Foreskin melanocyte (primary cell): ENCODE measurements at places on chromosomes 6 and 20.

DNA sequence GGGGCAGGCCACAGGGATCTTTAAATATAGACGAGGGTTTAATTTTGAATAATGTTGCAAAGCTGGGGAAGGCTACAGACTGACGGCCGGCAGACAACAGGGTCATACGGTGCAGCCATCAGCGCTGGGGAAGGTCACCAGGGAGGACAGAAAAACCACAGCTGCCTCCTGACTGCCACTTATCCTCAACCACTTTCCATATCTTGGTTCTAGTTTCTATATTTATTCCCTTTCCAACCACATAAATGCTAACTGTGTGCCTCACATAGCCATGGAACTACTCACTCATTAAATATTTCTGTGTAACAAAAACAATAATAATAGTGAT lies 85.7 kb upstream of the AGPAT4 start:
- no peak for DNase-seq

DNA sequence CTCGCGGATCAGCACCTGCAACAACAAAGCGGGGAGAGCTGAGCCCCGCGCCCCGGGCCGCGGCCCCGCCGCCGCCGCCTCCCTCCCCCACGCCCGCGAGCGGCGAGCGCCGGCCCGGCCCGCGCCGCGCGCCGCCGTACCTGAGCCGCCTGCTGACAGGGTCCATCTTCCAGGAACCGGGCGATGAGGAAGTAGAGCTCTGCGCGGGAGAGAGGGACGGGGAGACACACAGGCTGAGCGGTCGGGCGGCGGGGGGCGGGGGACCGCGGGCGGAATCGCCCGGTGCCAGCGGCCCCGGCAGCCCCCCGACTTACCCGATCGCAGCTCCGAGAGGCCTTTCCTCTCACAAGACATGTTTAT lies 359 bp downstream of the PHIP start:
- no peak for DNase-seq

- no peak for DNase-seq
These were observed 238.7 kb upstream of the SOX4 start for GRCh38 chr6:21354805-21355238.

- no peak for DNase-seq
These were observed 95.5 kb downstream of the ALDH8A1 start for GRCh38 chr6:134854366-134854765.

DNA sequence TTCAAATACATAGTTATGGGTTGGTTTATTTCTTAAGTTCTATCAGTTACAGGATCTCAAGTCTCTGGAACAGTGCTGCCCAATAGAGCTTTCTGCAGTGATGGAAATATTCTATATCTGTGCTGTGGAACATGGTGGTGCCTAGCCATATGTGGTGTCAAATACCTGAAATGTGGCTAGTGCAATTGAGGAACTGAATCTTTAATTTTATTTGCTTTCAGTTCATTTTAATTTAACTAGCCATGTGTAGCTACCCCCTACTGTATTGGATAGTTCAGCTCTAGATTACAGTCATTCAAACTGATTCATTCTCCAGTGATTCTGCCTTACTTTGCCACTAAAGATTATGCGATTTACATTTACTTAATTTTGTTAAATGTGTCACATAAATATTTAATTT lies 503.2 kb downstream of the CDKAL1 start:
- no peak for DNase-seq

DNA sequence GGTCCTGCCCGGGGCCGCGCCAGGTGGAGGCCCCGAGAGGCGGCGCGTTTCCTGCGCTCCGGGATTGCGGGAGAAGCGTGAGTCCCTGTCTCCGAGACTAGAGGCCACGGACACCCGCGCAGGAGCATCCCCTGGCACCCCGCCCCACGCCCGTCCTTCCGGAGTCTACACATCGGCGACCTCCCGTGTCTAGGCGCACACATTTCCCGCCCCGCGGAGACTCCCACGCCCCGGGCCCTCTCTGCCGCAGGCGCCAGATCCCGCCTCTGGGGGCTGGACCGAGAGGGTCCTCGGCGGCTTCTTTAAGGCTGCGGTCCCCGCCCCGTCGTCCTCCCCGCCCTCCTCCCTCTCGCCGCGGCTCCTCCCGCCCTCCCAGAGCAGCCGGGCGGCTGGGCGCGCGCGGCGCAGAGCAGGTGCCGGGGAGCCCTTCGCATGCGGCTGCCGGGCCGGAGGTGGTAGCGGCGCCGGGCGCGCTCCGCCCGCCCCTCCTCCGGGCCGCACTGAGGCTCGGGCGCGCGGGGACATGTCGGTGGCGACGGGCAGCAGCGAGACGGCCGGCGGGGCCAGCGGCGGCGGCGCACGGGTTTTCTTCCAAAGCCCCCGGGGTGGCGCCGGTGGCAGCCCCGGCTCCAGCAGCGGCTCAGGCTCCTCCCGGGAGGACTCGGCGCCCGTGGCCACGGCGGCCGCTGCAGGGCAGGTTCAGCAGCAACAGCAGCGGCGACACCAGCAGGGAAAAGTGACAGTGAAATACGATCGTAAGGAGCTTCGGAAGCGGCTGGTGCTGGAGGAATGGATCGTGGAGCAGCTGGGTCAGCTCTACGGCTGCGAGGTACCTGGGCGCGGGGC lies at the start of gene PPP1R14C:
PPP1R14C (plus strand) TSS at position 375 of the 846 bp plus-strand sequence; CDS start at position 524, 149 bp downstream.
- no peak for DNase-seq

DNA sequence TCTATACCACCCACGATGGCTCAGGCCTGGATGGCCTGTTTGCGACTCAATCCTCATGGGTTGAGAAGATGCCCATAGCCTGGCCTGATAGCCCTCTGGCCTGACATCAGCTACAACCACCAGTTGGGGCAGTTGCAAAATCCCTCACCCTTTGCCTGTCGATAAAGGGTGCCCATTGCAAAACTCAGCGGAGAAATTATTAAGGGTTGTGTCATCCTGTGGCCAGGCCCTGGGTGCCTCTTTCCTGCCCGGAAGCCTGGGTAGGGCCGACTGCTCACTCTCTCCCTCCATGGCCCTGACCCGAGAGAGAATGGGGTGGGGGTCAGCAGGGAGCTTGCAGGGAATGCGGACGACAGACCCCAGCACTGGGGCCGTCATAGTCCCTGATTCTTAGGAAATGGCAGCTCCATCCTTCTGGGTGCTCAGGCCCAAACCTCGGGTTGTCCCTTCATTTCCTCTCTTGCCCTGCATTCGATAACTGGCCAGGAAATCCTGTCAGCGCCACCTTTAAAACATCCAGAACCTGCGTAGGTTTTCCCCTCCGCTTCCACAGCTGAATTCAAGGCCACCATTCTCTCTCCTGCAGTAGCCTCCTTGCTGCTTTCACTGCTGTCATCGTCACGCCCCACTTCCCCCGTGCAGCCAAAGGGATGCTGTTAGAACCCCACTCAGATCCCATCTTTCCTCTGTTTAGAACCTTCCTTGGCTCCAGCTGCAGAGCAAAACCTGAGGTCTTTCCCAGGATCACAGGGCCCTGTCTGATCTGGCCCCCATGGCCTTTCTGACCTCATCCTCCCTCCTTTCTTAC lies 31.1 kb downstream of the CEBPB start:
- no peak for DNase-seq

DNA sequence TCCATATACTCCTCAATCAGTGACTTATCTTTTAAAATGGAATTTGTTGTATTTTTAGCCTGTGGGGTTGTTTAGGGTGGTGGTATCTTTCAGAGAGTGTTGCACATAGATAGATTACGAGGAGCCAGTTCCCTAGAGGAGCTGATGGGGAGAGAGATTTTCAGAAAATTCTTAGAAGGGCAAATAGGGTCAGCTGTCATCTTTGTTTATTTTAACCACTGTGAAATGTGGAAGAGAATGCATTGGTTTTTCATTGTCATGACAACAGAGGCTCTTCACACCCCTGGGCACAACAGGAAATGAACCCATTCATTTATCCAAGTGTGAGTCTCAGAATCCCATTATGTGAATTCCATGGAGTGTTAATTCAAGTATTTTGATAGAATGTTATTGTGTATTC lies 188.4 kb downstream of the JARID2 start:
- DNase-seq = peak; percentile 88

- DNase-seq = no peak
These were observed 239.3 kb upstream of the SULF2 start for GRCh38 chr20:48024539-48024938.

DNA sequence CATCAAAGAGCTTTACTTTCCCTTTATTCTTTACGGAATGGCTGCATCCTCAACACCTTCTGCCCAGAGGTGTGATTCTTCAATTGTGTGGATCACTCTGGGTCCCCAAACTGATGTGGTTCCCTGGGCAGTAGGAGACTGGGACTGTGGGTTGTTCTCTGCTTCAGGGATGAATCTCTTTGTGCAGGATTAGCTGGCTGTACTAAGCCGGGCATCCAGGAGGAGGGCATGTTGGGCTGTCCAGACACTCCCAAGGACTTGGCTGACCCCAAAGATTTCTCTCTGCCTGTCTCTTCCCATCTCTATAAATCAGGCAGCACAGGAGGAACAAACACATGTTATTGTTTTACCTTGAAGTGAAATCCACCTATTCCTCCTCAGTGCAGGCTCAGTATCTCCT lies 15.3 kb downstream of the FARS2 start:
- DNase-seq = no peak

DNA sequence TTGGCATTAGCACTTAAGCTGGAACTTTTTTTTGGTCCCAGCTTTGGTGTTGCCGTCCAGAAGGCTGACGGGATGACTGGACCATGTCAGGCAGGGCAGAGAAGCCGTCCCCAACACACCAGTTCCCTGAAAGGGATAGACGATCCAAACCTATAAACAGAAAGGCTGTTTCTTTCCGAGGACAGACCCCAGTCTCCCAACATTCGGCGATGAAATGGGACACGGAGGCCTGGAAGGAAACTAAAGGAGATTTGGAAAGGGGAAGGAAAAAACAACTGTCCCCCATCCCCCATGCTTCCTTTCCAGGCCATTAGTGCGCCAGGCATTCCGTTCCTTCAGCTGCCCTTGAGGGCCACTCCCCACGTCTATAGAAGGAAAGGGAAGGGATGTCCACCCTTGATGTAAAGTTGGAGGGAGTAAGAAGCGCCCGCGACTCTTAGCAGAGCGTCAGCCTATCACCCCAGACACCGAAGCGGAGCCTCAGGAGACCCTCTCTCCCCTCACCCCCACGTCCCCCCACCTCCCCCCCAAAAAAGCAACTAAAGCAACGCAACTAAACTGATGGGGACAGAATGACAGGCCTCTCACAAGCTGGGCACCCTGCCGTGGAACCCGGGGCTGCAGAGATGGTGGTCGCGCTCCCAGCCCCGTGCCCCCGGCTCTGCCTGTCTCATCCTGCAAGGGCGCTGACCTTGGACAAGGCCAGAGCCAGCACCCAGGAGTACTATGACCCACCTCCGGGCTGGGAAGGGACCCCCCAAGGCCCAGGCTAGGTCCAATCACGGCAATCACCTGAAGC lies 638 bp downstream of the BLCAP start:
- peak; percentile 30 for DNase-seq

DNA sequence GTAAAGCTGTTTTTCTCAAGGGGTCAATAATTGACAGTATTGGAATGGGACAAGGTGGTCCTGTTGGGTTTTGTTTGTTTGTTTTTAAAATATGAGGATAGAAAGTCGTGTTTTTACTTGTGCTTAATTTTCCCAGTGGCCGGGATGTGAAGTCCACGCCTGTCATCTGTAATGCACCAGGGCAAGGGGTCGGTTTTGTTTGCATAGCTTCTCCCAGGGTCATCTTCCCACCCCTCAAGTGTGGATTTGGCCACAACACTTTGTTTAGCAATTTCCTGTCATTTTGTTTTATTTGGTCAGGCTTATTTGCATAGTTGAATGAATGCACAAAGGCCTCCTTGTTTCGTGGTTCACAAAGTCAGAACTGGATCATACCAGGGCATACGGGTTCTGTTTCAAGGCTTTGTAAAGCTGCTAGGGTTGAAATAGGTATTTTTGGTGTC lies 29.8 kb downstream of the SYNJ2 start:
- peak; percentile 69 for DNase-seq

DNA sequence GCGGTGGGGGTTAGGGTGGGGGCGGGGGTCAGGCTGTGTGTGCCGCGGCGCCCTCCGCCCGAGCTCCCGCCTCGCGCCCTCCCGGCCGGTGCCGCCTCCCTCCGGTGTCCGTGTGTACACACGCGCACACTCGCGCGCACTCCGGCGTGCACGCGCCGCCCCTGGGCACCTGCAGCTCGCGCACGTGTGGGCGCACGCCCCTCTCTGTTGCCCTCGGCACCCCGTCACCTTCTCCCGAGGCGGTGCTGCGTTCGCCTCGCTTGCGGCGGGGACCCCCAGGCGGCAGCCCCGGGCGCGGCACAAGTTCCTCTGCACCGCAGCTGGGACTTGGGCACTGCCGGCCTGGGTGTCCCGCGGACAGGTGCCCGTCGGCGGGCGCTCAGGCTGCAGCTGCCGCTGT lies 525 bp downstream of the MACROD2 start:
- DNase-seq = no peak

DNA sequence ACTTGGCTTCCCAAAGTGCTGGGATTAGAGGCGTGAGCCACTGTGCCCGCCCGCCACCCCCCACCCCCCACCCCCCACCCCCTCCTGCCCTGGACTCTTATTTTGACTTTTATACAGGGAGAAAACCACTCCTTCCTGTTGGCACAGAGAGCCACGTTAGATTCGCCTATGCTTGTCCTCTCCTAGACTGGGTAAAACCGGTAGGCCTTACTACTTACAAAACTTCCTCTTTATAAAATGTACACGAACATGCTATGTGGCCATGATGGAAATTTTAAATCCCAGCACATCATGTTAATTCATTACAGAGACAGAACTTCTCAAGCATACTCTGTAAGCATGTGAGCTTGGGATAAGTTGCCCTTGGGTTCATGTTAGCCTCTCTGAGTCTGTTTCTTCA lies 124.2 kb downstream of the SLC24A3 start:
- no peak for DNase-seq

DNA sequence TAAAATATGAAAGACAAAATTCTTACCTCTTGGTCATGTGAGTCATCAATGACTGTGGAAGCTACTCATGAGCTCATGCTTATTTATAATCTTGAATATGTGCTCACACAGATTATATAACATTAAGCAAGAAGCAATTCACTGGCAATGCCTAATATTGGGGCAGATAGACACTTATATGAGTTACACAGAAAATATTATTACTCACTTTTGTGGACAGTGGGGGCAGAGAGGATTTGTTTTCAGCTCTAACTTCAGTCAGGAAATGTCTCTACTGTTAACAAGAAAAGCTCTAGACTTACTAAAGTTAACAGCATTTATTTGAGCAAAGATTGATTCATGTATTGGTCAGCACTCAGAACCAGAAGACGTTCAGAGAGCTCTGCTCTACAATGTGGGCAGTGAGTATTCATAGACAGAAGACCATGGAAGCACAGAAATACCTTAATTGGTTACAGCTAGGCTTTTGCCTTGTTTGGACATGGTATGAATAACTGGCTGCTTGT lies 85.8 kb upstream of the AHI1 start:
- no peak for DNase-seq
